ENCODE measurements at places on chromosomes 7 and 10.
A peak's percentile ranks its signal among the peaks of the same experiment; 100 is the strongest.

DNA sequence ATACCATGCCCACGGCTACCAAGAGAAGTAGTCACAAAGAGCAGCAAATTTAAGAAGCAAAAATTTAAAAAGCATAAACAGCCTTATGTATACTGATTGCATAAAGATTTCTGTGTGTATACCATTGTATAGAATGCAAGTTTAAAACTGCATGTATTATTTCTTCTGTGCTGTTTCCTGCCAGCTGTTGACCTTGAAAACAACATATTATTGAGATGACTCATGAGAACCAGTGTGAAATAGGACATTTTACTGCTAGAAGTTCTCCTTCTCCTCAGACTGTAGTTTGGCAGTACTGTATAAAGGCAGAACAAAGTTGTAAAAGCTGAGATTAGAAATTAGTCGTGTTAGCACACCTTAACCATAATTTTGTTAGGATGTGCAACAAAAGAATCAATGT lies 42.3 kb upstream of the SGCE start:
- peak; percentile 57 for DNase-seq

- peak; percentile 5 for DNase-seq
These were observed 27.8 kb upstream of the NUB1 start for GRCh38 chr7:151313857-151314256.

GRCh38 chr7:147539685-147540084 lies 1050.9 kb upstream of the C7orf33 start:
- no peak for DNase-seq

- no peak for DNase-seq
These were observed 43.8 kb downstream of the GRB10 start for GRCh38 chr7:50738932-50739331.

DNA sequence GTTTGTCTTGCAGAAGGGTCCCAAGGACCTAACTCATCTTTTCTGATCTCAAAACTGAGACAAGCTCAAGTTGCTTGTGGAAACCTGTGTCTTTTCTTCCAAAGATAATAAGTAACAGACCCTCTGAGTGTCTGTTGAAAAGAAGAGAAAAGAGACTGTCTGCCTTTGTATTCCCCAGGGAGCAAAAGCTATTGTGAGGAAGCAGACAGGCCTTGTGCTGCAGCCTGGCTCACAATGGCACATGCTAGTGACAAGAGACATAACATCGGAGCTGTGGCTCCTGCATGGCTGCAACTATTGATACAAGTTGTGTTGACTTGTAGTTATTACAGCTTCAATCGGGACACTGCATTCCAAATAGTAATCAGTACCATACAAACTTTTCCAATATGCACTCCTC lies 202.9 kb downstream of the DKK1 start:
- DNase-seq, result no peak

DNA sequence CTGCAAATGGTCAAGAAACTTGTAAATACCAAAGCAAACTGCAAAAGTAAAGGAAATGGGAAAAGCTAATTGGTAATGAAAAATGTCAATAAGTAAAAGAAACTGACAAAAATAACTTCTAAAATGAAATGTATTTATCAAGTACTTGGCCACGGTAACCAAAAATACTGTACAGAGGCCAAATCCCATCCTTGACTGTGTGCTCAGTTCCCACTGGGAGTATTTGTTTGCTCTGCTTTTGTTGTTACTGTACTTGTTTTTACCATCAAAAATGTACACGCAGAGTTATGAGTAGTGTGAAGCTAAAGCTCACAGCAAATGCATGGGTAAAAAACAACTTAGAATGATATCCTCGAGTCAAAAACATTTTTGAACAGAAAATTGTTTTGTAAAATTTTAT lies 31.1 kb downstream of the ENKUR start:
- DNase-seq, result no peak

GRCh38 chr10:21808550-21808949 lies 195.0 kb downstream of the DNAJC1 start:
- DNase-seq, result no peak

DNA sequence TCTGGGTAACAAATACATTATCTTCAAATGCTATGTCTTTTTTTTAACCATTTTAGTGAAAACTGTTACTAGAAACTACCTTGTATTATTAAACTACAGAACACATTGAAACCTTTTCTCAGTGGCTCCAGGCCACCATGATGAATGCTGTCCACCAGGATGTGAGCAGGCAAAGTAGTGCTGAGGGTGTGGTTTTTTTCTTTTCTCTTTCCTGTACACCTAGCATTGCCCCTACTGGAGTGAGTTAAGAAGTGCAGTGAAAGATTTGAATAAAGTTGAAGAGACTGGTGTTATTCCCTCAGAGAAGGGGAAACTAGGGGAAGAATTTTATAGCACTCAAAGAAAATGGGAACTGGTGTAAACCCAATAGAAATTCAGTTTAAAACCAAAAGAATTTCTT lies 120.0 kb upstream of the SAMD8 start:
- DNase-seq, result peak; percentile 55

DNA sequence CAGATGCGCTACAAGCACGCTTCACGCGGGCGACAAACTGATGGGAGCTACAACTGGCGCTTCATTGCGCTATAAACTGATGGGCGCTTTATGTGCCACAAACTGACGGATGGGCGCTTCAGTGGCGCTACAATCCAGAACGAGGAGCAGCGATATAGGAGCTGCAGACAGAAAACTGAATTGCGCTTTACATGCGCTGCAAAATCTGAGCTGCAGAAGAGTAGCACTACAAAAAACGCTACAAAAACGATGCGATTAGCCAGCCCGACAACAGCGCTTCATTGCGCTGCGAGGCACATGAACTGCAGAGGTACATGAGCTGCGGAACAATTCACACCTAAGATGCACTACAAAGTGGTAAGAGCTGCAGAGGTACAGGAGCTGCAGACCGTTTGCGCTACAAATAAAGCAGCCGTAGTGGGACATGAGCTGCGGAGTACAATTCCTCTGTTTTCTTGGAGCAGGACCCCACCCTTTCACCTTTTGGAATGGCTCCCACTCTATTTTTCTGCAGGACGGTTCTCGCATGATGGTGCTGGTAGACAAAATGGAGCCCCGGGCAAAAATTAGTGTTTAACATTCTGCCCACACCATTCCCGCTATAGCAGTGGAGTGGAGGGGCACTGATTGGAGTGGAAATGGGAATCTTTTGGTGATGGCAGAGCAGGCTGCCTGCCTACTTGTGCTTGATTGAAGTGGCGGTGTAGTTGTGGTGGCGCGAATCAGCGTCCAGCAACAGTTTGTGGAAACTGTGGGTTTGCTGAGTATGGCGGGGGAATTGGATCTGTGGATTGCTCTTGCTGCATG lies 1.2 kb upstream of the SGCE start:
- DNase-seq, result no peak

GRCh38 chr7:77760809-77761453 lies 37.3 kb downstream of the TMEM60 start:
- DNase-seq, result no peak

DNA sequence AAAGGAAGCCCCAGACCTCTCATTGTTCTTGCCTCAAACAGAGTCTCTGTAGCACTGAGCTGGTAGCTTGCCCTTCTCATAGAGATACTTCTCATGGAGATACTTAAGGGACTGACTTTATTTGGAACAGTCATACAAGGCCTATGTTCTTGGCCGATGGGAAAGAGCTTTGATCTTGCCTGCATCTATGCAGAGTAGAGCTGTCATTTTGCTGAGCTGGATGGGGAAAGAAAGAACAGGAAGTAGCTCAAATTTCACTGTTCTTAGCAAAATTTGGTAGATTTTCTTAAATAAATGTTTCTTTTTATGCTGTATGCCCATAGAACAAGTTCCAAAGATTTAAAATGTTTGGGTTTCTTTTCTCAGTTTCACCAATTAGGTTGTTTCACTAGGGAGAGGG lies 119.3 kb upstream of the SEC61G start:
- DNase-seq, result no peak

DNA sequence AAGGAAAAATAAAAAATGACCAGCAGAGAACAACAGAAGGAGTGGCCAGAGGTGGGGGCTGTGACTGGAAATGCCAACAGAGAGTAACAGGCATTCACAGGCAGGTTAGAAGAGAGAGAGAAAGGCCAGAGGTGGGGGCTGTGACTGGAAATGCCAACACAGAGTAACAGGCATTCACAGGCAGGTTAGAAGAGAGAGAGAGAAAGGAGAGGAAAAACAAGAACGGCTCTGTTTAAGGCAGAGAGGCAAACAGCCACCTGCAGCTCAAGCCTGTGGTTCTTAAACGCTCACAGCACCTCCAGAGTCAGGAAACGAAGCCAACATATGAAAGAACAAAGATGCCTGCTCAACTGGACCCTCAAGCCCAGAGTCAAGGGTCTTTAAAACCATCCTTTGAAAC lies 39.5 kb upstream of the DGKI start:
- DNase-seq, result no peak

DNA sequence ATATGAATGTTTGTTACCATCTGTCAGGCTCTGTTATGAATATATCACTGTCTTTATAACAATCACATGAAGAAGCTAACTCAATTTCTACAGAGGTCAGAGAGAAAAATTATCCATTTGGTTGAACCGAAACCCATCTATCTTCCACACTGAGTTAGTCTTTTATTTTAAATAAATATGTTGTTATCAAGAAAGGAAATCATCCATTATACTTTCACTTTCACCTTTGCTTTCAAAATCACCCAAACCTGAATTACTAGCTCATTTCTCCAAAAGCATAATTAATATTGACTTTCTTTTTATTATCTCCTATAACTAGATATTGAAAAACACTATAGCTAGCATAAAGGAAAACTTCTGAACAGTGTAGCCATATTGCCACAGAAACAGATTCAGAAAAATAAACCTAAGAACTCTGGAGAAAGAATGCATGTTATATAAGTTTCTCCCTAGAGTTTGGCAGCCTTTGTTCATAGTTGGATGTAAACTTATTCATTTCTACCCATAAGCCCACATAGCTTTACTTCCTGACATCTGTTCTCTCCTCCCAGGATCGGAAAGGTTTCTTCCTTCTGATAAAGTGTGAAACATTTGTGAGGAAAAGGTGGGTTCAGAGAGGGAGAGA lies 66.0 kb downstream of the NPSR1 start:
- DNase-seq, result no peak

- DNase-seq, result no peak
These were observed 52.2 kb downstream of the VKORC1L1 start for GRCh38 chr7:65925040-65925439.

DNA sequence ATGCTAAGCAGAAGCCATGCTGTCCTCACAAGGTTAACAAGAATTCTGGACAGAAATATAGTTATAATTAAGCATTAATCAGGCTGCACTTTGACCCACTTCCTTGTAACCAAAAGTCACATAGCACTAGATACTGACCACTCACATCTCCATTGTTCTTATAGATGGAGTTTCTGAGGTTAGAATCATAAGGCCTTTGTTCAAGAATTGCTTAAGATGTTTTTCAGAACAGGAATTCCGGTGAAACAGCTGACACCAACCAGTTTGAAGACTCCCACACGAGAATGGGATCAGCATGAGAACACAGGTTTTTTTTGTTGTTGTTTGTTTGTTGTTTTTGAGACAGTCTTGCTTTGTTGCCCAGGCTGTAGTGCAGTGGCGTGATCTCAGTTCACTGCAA lies 488.3 kb upstream of the NRP1 start:
- no peak for DNase-seq

- DNase-seq, result no peak
These were observed 1.0 kb downstream of the GRM8 start for GRCh38 chr7:127251465-127252376.

- no peak for DNase-seq
These were observed 432.1 kb downstream of the SUGCT start for GRCh38 chr7:40566879-40567278.

GRCh38 chr10:132737390-132738048 lies 48.4 kb downstream of the NKX6-2 start:
- no peak for DNase-seq

- DNase-seq, result peak; percentile 70
These were observed 4.2 kb downstream of the ELN start for GRCh38 chr7:74032191-74032490.

GRCh38 chr10:64571056-64571455 lies 1049.9 kb downstream of the REEP3 start:
- no peak for DNase-seq

DNA sequence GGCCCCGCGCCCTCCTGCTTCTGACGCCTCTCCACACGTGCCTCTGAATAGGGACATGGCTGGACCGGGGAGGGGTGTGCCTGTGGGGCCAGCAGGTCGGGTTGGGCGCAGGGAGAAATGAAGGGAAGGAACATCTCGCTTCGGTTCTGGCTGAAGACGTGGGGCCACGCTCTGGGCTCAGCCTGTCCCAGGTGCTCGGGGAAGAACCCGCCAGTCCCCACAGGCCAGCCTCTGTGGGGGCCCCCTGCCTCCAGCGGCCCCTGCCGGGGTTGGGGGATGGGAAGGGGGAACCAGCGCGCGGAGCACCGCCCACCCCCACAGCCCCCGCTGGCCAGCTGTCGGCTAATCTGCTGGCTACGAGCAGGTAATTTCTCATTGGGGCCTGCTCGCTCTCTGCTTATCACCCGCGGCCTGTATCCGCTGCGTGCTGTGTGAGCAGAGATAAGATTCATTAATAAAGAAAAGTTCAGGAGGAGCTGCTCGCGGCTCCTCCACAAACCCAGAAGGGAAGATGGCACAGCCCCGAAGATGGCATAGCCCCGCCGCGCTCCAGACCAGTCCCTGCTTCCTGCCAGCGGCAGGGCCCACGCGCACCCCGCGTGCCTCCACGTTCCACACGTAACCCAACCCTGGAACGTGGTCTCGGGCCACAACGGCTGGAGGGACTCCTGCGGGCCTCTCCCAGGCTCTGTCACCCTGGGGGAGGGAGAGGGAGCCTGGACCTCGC lies 186.2 kb downstream of the ELFN1 start:
- DNase-seq, result no peak

GRCh38 chr7:67406976-67407375 lies 410.3 kb downstream of the TYW1 start:
- no peak for DNase-seq

DNA sequence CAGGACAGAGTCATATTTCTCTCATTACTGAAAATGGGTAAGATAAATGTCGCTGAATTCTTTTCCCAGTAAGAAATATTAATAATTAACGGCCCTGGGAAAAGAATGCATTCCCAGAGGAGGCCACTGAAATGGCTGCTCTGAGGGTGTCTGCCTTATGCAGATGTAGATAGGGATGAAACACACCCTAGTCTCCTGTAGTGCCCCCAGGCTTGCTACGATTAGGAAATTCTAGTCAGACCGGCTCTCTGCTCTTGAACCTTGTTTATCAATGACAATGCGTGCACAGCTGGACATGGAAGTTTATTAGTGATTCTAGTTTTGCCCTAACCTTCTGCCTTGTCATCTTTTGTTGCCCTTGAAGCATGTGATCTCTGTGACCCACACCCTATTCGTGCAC lies 291.1 kb downstream of the ZNF248 start:
- DNase-seq, result no peak

GRCh38 chr10:11837372-11838161 lies 14.4 kb downstream of the PROSER2 start:
- DNase-seq, result no peak

DNA sequence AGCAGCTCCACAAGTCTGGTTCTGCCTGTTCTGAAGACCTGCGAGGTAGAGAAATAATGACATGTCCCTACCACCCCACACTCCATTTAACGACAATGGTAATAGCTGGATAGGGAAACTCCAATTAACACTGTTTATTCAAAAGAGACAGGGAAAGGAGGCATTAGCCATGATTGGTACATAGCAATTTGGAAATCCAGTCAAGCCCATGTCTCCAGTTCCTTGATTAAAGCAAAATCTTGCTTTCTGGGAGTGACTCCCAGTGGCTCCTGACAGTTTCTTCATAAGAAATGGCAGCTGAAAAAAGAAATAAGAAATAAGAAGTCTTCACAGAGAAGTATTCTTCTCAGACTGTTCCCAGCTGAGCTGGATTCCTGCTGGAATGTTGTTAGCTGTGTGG lies 140.7 kb upstream of the LYZL2 start:
- no peak for DNase-seq

GRCh38 chr7:104153287-104153686 lies 54.5 kb downstream of the ORC5 start:
- no peak for DNase-seq

GRCh38 chr7:30994206-30995100 lies 30.7 kb downstream of the GHRHR start:
- DNase-seq, result no peak
